NCI-H1417 (cell line): ENCODE measurements at places on chromosomes 1 and 21.

DNA sequence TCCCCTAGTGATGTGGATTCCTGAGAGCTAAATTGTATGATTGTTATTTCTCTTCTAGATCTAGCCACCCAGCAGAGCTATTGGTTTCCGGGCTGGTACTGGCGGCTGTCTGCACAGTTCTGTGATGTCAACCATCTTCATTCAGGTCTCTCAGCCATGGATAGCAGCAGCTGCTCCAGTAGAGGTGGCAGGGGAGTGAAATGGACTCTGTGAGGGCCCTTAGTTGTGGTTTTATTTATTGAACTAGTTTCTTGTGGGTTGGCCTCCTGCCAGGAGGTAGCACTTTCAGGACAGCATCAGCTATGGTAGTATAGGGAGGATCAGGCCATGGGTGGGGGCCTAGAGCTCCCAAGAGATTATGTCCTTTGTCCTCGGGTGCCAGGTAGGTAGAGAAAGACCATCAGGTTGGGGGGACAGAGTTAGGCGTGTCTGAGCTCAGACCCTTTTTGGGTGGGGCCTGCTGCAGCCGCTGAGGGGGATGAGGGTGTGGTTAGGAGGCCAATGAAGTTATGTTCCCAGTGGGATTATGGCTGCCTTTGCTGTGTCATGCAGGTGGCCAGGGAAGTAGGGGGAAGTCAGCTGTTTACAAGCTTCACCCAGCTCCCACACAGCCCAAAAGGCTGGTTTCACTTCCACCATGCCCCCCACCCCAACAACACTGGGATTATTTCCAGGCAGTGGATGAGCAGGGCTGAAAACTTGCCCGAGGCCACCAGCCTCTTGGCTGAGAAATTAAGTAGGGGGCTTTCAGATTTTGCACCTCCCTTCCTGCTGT is 55.1 kb upstream of the RGS4 start:
- peak; percentile 94 for DNase-seq

- DNase-seq: no peak
Observed at GRCh38 chr1:35857830-35858229, 25.2 kb upstream of the AGO1 start.

GRCh38 chr1:181640956-181641355 is 157.6 kb downstream of the CACNA1E start:
- peak; percentile 57 for DNase-seq

- DNase-seq: no peak
Observed at GRCh38 chr1:30380625-30380984, 342.8 kb downstream of the MATN1 start.

DNA sequence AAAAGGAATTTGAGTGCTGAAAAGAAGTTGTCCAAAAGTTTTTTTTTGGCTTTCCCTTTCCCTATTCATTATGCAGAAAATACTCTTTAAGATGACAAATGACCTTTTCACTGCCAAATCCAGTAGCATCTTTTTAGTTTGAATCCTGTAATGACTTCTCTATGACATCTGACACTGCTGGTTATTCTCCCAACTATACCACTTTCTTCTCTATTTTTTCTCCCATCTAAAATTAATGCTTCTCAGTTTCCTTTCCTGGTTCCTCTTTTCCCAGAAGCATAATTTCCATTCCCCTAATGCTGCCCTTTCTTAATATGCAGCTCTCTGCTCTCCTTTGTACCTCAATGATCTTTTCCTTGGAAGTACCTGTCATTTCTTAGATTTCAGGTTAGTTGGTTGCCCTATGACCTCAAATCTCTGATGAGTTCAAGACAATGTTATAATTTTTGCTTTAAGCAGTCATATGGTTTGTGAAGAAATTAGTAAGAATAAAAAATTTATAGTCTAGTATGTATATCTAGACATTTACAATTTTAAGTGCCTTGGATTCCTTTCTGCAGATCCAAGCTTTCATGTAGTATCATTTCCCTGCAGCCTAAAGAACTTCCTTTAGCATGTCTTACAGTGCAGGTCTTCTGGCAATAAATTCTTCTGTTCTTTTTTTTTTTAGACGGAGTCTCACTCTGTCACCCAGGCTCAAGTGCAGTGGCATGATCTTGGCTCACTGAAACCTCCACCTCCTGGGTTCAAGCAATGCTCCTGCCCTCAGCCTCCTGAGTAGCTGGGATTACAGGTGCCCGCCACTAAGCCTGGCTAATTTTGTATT is 150.8 kb downstream of the CDC42BPA start:
- DNase-seq: no peak

DNA sequence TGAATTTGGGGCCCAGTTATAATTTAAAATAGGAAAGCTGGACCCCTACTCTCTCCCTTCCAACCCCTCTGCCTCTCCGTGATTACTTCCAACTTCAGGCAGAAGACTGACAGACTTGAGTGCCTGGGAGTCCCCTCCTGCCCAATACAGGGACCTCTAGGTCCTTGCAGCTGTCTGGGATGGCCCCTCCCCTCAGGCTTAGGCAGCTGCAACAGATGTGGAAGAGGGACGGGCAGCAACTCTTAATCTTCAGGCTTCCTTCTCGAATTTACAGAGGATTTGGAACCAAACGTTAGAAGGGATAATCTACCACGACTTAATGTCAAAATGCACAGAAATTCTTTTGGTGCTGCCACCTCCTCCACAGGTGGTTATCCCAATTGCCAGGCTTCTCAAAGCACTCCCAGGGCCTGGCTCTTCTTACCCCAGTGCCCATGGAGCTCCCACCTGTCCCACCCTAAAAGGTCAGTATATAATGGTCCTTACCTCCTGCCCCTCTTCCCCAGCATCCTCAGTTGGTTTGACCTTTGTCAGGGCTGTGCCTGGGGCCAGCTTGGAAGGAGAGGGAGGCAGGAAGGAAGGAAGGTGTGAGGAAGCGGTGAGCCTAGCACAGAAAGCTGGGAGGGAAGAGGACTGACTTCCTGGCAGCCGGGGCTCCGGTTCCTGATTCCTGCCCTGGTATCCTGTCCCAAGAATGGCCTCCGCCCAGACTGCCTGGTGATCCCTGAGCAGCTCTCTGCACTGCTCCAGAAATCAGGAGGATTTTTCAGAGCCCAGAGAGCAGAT is 2.8 kb downstream of the PEA15 start:
- DNase-seq: no peak

GRCh38 chr21:35127026-35127425 is 77.9 kb upstream of the RUNX1 start:
- no peak for DNase-seq
